ENCODE measurements at places on chromosomes 4 and X.

- DNase-seq: no peak
Observed at GRCh38 chr4:38967260-38968095, 64.7 kb downstream of the TMEM156 start.

- DNase-seq: no peak
Observed at GRCh38 chr4:16224264-16225166, 1.8 kb downstream of the TAPT1 start.

GRCh38 chr4:155638195-155638965 is 28.3 kb upstream of the GUCY1A1 start:
- no peak for DNase-seq

DNA sequence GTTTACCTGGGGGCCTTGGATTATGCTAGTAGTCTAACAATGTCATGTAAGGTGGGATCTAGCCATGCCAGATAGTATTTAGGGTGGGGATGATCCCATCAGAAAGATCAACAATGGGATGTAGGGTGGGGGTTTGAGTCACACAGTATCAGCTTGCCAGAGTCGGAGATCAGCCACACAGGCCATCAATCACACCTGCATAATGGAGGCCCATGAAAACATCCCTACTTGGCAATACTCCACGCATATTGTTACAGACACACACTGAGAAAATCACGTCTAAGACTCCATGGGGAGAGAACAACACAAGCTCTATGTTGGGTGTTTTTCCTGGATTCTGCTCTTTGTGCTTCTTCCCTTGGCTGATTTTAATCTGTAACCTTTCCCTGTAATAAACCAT is 49.5 kb upstream of the SLC25A4 start:
- DNase-seq: no peak

- DNase-seq: no peak
Observed at GRCh38 chrX:140775211-140775610, 65.7 kb downstream of the LINC00632 start.

GRCh38 chr4:84631573-84631972 is 48.6 kb downstream of the CDS1 start:
- DNase-seq: no peak

DNA sequence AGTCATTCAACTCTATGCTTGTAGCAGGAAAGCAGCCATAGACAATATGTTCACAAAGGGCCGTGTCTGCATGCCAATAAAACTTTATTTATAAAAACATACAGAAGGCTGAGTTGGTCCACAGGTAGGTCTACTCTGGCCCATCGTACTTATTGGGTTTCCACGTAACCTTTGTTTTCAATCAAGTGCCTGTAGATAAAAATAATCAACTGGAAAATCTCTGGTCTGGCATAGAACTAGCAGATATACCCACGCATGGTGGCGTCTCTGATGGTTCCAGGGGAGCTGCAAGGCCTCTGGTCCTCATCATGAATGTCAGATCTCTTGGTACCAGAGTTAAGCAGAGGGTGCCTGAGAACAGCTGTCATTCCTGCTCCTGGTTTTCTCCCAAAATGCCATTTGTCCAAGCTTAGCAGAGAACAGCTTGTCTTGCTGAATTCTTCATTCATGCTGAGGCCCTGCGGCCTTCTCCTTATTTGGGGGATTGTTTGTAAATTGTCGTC is 31.4 kb upstream of the JAKMIP1 start:
- no peak for DNase-seq

DNA sequence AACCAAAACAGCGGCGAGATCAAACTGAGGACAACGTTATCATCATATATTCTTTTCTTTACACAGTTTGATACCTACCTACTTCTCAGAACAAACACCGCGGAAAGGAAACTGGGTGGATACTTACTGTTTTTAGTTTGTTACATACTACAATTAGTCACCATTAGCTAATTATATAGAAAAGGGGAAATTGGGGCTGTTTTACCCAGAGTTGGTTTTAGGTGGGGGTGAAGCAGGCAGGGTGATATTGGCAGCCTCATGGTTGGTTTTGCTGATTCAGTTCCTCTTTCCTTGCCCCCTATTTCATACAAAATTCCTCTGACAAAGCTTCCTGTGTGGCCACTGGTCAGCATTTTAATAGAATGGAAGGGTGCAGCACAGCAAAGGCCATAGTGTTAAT is 77.8 kb downstream of the SORBS2 start:
- DNase-seq: no peak

GRCh38 chrX:120274145-120274544 is 23.5 kb downstream of the ZBTB33 start:
- no peak for DNase-seq

- DNase-seq: no peak
Observed at GRCh38 chr4:31236020-31236638, 516.0 kb downstream of the PCDH7 start.

DNA sequence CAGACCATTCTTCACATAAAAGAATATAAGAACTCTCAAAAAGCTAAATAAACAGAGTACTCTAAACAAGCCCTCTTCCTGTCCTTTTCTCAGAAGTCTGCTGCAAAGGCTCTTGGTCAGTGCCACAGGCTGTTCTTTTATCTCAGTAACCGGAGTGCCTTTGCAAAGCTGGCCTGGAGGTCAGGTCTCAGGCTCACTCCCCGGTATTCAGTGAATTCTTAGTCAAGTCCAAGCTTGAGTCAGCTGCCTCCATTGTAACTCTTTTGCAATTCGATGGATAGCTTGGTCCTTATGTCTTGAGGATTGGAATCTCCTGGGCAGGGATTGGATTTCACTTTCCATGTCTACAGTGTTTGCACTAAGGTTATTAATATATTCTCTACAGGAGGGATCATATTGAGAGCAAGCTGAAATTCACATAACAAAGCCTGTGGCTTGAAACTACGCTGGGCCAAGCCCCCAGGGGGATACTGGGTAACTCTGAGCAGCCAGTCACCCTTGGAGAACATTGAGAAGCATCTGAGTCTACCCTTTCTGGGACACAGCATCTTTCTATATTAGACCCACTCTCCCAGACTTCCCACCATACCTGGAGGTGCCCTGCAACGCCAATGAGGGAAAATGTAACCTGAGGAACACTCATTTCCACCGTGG is 10.0 kb upstream of the HS6ST2 start:
- DNase-seq: no peak

GRCh38 chr4:8039853-8040252 is 100.2 kb upstream of the AFAP1 start:
- no peak for DNase-seq

GRCh38 chr4:2817701-2818350 is 24.9 kb downstream of the SH3BP2 start:
- no peak for DNase-seq

DNA sequence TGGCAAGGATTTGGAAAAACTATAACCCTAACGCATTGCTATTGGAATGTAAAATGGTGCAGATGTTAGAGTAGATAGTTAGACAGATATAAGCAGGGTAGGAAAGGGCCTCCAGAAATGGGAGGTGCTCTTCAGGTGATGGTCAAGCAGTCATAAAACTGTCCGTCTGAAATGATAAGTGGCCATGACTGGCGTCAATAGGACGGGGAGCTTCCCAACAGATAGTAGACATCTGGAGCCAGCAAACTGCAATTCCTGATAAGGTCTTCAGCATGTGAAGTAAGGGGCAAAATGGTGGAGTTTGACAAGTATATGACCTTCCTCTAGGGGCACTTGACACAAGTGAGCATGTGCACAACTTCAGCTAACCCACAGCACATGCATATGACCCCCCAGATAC is 250.4 kb downstream of the MAGEB5 start:
- no peak for DNase-seq

GRCh38 chr4:184768296-184768695 is 34.4 kb upstream of the CENPU start:
- DNase-seq: no peak

DNA sequence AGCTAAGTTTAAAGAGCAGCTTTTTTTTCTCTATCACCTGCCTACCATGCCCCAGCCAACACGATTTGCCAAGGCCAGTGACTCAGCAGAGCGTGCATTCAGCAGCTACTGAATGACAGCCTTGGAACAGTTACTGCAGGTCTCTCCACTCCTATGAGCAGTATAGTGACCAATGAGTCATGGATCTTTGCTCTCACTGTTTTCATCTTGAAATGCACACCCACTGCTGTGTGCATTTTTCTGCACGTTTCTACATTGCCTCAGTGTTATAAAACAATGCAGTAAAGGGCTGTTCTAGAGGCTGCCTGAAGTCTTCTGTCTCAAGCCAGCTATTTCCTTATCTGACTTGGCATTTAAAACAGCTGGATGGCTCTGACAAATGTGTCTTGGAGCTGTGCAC is 66.0 kb upstream of the C4orf54 start:
- DNase-seq: no peak

DNA sequence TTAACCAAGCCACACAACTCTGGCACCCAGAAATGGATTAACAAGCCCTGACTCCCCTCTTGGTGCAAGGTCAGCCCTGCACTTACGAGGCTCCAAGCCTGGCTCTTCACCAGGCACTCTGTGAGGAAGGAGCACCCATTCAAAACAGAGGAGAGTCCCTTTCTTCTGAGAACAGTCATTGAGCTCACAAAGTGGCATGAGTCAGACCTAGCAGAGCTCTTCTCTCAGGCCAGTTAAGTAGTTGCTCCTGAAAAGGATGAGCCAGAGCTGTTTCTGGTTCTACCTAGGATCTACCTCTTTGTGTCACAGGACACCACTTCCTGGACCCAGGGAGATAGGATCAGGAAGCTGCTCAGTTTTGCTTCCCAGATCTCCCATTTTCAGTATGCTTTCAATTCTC is 48.2 kb downstream of the EVC2 start:
- no peak for DNase-seq

GRCh38 chr4:75547647-75548387 is 8.0 kb upstream of the ODAPH start:
- no peak for DNase-seq

- no peak for DNase-seq
Observed at GRCh38 chr4:67608027-67608426, 49.5 kb downstream of the STAP1 start.

DNA sequence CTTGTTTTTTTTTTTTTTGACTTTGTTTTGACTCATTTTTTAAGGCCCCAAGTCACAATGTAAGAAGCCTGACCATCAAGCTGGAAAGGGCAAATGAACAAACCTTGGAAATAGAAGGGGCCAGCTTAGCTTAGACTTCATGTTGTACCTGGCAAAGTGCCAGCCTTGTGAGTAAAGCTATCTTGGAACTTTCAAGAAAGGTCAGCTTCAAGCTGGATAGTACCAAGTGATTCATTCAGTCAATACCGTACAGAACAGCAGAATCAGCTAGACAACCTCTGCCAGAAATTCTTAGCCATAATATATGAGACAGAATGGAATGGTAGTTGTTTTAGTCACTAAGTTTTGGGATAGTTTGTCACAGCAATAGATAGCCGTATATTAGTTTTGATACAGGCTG is 1492.2 kb upstream of the TENM3 start:
- DNase-seq: no peak

DNA sequence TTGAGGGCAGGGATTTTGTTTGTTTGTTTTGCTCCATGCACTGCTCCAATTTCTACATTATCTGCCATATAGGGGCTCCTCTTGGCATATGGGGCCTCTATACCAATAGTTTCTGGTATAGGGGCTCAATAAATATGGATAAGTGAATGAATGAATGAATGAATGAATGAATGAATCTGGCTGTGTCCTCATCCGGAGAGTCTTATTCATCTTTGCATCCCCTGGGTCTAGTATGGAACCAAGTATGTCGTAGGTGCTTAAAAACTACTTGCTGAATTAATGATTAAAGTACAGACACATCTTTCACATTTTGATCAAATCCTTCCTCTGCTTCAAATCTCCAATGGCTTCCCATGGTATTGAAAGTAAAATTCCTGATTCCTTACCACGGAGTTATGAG is 80.1 kb downstream of the DRD5 start:
- DNase-seq: no peak

- DNase-seq: no peak
Observed at GRCh38 chr4:38180456-38180855, 220.3 kb downstream of the PTTG2 start.

- no peak for DNase-seq
Observed at GRCh38 chr4:147313108-147313507, 167.8 kb upstream of the EDNRA start.

GRCh38 chr4:119559044-119559647 is 69.5 kb downstream of the PDE5A start:
- peak; percentile 35 for DNase-seq

GRCh38 chr4:13903061-13903460 is 275.5 kb upstream of the BOD1L1 start:
- DNase-seq: no peak

- no peak for DNase-seq
Observed at GRCh38 chr4:62523256-62523655, 1323.1 kb downstream of the ADGRL3 start.

DNA sequence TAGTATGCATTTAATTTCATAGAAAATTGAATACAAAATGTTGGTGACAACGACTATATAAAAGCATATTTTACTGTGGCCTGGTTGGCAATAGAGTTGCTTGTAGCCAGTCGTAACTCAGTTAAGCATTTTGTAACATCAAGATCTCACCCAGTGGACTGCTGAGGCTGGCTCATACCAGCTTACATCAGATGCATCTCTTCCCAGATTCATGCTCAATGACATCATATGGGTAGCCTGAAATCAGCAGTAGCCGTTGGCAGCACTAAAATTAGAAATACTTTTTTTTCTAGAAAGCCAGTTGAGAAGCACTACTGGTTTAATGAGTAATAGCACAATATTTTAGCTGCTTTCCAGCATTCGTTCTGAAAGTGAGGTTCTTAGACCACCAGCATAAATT is 341.2 kb downstream of the TECRL start:
- no peak for DNase-seq

GRCh38 chr4:70703619-70704214 is 15.4 kb downstream of the UTP3 start:
- DNase-seq: peak; percentile 48

- DNase-seq: no peak
Observed at GRCh38 chr4:22473268-22473667, 42.6 kb downstream of the ADGRA3 start.

- DNase-seq: no peak
Observed at GRCh38 chr4:2849267-2850152, 5.9 kb downstream of the ADD1 start.

DNA sequence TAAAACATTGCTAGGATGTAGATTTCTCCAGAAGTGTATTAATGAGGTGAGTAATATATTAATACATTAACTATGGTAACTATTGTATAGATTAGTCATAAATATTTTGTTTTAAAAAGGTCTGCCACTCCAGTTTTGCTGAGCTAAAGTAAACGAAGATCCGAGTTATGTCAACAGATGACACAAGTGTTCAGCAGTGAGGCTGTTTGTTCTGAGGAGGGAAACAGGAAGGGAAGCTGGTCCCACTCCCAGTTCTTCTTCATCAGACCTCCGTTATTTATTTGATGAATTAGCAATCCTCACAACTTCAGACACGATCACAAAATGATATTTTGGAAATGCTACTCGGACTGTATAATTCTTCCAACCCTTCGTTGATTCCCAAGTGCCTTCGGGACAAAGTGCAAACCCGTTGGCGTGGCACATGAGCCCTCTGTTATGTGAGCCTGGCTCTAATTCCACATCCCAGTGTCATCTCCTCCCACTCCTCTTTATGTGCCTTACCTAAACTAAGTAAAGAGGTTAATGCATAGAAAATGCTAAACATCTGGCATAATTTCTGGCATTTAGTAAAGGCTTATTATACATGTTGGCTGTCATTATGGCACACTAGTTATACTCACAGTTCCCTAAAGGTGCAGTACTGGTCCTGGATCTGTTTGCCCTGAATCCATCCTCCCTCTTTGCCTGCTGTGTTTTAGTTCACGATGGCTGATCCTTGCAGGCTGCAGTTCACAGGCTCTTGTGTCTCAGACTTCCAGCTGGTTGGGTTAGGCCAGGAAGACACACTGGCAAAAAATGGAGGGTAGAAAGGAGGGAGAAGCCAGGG is 190.6 kb upstream of the LNX1 start:
- DNase-seq: no peak

- no peak for DNase-seq
Observed at GRCh38 chrX:130874751-130875150, 28.3 kb downstream of the ENOX2 start.

- no peak for DNase-seq
Observed at GRCh38 chr4:98568941-98569663, 89.3 kb downstream of the TSPAN5 start.

Data from urinary bladder (tissue), 4 donors.